Mesenchymal stem cell (in vitro differentiated cells and primary cell): ENCODE measurements at places on chromosomes 3 and 15.

DNA sequence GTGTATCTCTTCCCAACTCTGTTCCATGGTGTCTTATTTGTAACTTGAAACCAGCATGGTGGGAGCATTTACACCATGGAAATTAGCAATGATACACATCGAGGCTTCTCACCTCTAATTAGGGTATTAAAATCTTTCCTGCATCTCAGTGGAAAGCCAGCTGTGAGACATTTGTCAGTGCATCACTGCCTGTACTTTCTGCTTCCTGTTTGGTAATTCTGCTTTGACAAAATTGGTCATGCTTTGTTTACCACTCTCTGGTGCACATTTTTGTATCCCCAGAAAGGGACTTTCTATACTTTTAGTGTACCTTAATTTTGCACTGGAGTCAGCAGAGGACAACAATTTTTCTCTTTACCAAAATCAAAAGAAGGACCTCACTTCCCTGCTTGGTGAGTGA, 402.1 kb downstream of the PDCD6IP start:
- DNase-seq = no peak
- H3K4me1 ChIP-seq = no peaks in the 10 kb centered on the region
- H3K4me3 ChIP-seq = no peak overlapping the region
- H3K27ac ChIP-seq = no peak overlapping the region

DNA sequence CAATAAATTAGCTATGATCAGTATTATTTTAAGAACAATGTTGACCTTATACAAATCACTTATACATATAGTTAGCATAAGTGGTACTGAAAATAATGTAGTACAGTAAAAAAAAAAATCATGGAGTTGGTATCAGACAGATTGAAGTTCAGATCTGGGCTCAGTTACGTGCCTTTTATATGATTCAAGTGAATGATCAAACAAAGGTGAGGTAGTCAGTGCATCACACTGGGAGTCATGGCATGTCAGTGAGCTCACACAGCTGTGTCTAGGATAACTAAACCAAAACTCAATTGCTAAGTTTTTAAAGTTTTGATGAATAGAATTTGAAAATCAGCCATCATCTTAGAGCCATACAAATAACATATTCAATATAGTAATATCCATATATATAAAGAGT, 11.2 kb upstream of the CCR8 start:
- H3K27ac ChIP-seq = no peak overlapping the region
- no peak for DNase-seq
- H3K4me3 ChIP-seq = no peak overlapping the region
- H3K36me3 ChIP-seq = no peaks in the 10 kb centered on the region
- H3K4me1 ChIP-seq = no peaks in the 10 kb centered on the region

- no peak overlapping the region for H3K27ac ChIP-seq
- H3K36me3 ChIP-seq = no peaks in the 10 kb centered on the region
- no peak overlapping the region for H3K4me3 ChIP-seq
- no peaks in the 10 kb centered on the region for H3K27me3 ChIP-seq
- no peak for DNase-seq
- no peaks in the 10 kb centered on the region for H3K4me1 ChIP-seq
Observed at GRCh38 chr3:157713101-157713500, 209.9 kb upstream of the VEPH1 start.

DNA sequence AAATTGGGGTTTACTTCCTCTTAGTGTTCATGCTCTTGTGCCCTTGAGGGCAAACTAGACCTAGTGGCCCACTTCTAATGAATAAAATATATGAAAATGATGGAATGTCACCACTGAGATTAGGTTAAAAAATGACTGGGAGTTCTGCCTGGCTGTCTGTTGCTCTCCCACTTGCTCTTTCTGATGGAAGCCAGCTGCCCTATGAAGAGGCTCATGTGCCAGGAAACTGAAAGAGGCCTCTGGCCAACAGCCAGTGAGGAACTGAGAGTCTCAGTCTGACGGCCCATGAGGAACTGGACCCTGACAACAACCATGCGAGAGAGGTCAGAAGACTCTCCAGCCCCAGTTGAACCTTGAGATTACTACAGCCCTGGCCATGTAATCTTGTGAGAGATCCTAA, 107.1 kb upstream of the FHIT start:
- peak; percentile 75 for DNase-seq
- no peaks in the 10 kb centered on the region for H3K27me3 ChIP-seq
- H3K36me3 ChIP-seq = no peaks in the 10 kb centered on the region
- no peak overlapping the region for H3K4me3 ChIP-seq
- H3K4me1 ChIP-seq = no peaks in the 10 kb centered on the region

DNA sequence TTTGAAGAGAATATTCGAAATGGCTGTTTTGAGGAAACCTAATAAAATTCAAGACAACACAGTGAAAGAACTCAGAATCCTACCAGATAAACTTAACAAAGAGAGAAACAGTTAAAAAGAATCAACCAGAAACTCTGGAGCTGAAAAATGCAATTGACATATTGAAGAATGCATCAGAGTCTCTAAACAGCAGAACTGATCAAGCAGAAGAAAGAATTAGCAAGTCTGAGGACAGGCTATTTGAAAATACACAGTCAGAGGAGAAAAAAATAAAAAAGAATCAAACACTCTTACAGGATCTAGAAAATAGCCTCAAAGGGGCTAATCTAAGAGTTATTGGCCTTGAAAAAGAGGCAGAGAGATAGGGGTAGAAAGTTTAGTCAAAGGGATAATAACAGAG, 13.5 kb downstream of the C3orf33 start:
- H3K4me3 ChIP-seq = no peak overlapping the region
- no peaks in the 10 kb centered on the region for H3K27me3 ChIP-seq
- peaks cover 13% of the 10 kb centered on the region for H3K36me3 ChIP-seq
- H3K27ac ChIP-seq = no peak overlapping the region
- no peak for DNase-seq
- no peaks in the 10 kb centered on the region for H3K4me1 ChIP-seq

DNA sequence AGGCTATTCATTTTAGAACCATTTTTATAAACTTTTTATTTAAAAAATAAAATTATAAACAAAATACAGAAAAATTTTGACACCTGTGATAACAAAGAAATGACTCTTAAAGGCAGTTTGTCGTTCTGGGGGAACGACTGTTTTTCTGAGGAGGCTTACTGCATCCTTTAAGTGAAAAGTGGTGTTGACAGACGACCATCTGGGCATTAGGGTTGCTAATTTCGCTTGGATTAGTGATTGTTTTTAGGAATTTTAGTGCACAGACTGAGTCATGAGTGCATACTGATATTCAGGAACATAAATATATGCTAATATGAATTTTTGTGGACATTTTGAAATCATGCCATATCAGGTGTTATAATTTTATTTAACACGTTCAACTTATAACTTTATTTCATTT, 28.5 kb downstream of the OSTN start:
- H3K27ac ChIP-seq = no peak overlapping the region
- H3K27me3 ChIP-seq = no peaks in the 10 kb centered on the region
- H3K4me1 ChIP-seq = no peaks in the 10 kb centered on the region
- H3K4me3 ChIP-seq = no peak overlapping the region
- no peak for DNase-seq

DNA sequence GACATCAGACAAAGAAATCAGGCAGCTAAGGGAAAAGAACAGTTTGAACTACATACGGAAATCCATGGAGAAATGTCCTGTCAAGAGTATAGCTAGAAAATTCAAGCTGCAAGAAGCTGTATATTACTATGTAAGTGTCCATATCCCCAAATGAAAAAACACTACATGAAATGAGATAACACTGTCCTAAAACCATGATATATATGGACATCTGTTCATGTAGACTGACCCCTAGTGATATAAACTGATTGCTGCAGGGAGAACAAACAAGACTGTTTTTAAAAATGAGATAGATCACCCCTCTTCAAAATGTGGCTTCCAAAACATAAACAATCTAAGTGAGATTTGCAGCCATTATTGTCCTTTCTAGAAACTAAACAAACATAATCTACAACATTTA, 985.6 kb downstream of the EPHA3 start:
- no peaks in the 10 kb centered on the region for H3K4me1 ChIP-seq
- no peaks in the 10 kb centered on the region for H3K27me3 ChIP-seq
- H3K4me3 ChIP-seq = no peak overlapping the region
- DNase-seq = peak; percentile 43
- H3K36me3 ChIP-seq = no peaks in the 10 kb centered on the region

DNA sequence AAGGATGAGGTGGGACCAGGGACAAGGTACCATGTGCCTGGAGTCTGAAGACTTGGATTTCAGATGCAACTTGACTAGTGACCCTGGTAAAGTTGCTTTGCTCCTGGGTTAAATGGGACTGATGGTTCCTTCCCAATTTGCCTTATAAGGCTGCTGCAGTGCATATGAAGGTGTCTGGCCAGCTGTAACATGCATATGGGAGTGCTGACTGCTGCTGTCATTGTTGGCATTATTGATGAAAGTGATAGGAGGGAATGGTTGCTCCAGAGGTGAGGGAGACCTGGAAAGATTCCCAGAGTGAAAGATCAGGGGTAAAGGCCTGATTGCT, 20.5 kb downstream of the CYP8B1 start:
- no peaks in the 10 kb centered on the region for H3K36me3 ChIP-seq
- DNase-seq = no peak
- H3K27ac ChIP-seq = no peak overlapping the region
- H3K4me3 ChIP-seq = no peak overlapping the region

DNA sequence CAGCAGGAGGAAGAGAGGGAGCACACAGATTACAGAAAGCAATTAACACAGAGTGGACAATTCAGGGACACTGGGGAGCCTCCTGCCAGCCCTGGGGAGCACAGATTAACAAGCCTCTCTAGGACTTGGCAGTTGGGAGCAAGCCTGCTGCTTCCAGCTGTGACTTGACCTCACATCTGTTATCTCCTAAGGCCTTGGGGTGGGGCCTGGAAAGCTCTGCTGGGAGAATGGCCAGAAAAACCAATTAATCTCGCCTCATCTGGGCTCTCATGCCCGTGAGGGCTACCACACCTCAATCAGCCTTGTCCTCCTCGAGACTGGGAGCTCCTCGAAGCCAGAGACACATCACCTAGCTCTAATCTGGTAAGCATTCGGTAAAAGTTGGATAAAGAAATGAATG, 39.1 kb downstream of the SEMA5B start:
- H3K36me3 ChIP-seq = no peaks in the 10 kb centered on the region
- H3K4me1 ChIP-seq = no peaks in the 10 kb centered on the region
- H3K27me3 ChIP-seq = peaks cover 90% of the 10 kb centered on the region
- no peak overlapping the region for H3K27ac ChIP-seq
- H3K4me3 ChIP-seq = no peak overlapping the region
- DNase-seq = no peak

DNA sequence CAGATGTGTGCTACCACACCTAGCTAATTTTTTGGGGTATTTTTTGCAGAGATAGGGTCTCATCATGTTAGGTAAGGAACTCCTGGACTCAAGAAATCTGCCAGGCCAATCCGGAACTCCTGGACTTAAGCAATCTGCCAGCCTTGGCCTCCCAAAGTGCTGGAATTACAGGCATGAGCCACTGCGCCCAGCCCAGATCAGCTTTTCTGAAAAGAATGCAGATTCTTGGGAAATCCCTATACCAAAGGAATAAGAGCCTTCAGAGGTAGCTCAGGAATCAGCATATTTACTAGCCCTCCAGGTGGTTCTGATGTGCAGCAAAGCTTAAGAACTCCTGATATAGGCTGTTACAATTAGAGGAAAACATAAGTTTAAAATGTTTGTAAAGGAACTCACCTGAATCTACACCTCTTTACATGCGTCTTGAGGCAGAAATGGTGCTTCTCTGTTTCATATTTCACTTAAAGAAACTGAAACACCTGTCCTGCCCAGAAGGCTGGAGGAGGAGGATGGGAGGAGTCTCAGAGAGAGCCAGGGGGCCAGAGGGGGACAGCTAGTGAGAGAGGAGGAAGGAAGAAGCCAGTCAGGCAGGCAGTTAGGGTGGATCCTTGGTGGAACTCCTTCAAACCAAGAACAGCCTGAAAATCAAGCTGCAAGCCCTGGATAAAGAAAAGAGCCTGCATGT, at the start of gene XCR1:
TSS of gene XCR1 (minus strand) at position 463 of the 685 bp plus-strand sequence. CDS start 5,536 bp downstream, outside the sequence.
- H3K4me3 ChIP-seq = no peak within 1 kb of the TSS
- no peaks in the 10 kb centered on the region for H3K36me3 ChIP-seq
- no peak within 1 kb of the TSS for H3K27ac ChIP-seq
- peaks cover 8% of the 10 kb centered on the region for H3K27me3 ChIP-seq
- H3K4me1 ChIP-seq = no peaks in the 10 kb centered on the region
- DNase-seq = no peak

- H3K36me3 ChIP-seq = no peaks in the 10 kb centered on the region
- H3K4me3 ChIP-seq = no peak overlapping the region
- no peaks in the 10 kb centered on the region for H3K4me1 ChIP-seq
- no peaks in the 10 kb centered on the region for H3K27me3 ChIP-seq
- DNase-seq = no peak
Observed at GRCh38 chr3:71813073-71813472, 28.1 kb upstream of the PROK2 start.

DNA sequence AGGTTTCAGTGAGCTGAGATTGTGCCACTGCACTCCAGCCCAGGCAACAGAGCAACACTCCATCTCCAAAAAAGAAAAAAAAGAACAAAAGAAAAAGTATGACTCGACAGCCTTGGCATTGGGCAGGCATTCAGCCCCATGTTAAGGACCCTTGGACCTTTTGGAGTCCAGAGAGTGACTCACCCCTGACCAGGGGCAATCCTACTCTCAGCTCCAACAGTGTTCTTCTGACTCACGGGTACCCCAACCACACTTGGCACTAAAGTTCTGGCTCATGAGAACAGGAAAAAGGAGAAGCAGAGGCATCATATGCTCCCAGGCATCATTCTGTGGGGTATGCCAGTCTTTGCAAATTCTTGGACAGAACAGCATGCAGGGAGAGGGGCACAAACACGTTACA, 252.4 kb upstream of the HES1 start:
- H3K36me3 ChIP-seq = no peaks in the 10 kb centered on the region
- H3K27me3 ChIP-seq = peaks cover 27% of the 10 kb centered on the region
- H3K27ac ChIP-seq = no peak overlapping the region
- DNase-seq = peak; percentile 37

DNA sequence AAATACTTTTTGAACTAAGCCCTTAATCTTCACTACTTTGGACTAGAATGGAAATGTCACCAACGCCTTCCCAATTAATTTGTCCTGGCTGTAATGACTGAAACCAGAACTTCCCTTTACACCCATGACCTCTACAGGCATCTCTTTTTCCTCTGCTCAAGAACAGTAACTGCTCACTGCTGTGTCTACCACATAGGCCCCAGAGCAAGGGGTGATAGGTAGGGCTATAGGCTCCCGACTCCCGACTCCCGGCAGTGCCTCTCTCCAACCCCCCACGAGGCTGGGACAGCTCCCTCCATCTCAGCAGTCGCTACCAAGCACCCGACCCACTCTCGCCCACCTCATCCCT, 384 bp upstream of the LEKR1 start:
- no peaks in the 10 kb centered on the region for H3K36me3 ChIP-seq
- peak overlapping the region; percentile 87 for H3K4me3 ChIP-seq
- no peaks in the 10 kb centered on the region for H3K27me3 ChIP-seq

- peaks cover 10% of the 10 kb centered on the region for H3K4me1 ChIP-seq
- H3K4me3 ChIP-seq = peak overlapping the region; percentile 94
- H3K27me3 ChIP-seq = no peaks in the 10 kb centered on the region
- H3K36me3 ChIP-seq = peaks cover 7% of the 10 kb centered on the region
- no peak for DNase-seq
- H3K27ac ChIP-seq = no peak overlapping the region
Observed at GRCh38 chr15:34336231-34336990, 1.2 kb downstream of the SLC12A6 start.
